ENCODE measurements at places on chromosomes 6 and 20.

DNA sequence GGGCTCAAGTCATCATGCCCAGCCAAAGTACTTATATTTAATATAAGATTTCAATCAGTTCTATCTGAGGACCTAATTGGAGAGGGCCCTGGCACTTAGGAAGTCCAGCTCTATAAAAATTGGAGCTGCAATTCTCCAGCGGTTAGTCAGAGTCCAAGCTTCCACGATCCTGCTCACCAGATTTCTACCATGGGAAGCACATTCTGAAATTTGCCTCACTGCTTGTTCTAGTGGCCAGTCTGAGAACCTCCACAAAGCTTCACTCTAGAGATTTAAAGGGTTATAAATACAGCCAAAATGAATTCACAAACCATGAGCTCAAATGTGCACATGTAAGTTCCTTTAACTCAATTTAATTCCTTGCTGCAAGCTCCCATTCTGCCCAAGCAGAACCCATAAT lies 33.5 kb downstream of the PNLDC1 start:
- DNase-seq: no peak

- no peak for DNase-seq
Observed at GRCh38 chr6:168452685-168453377, 11.8 kb downstream of the SMOC2 start.

DNA sequence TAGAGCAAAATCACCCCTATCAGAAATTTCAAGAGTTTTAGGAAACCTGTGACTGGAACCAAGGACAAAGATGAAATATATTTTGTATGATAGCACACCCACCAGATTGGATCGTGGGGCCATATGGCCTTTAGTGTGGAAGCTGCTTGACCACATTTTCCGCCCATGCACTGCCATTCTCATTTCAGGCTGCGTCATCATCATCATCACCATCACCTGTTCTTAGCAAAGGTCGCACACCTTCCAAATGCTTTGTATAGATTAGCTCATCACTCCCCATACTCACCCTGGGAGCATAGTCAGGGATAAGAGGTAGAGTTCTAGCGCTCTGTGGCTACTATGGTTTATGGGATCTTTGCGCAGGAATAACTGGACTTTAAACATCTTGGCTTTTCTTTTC lies 185.7 kb downstream of the MTHFD1L start:
- DNase-seq: no peak

DNA sequence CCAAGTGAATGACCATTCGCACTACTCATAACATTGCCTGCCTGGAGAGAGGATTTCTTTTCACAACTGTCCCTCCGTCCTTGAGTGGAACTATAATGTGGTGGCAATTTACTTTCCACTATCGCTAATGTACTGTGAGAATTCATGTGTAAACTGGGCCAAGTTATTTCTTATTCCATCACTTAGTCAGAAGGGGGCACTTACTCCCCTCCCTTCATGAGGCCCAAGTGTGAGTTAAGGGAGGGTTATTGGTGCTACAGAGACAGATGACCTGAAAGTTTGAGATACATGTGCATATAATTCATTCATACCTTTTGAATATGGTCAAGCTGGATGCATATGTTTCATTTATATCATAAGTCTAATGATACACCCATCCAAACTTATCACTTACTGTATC lies 65.2 kb upstream of the LOC128125822 start:
- no peak for DNase-seq

GRCh38 chr6:43878823-43879495 lies 108.9 kb downstream of the VEGFA start:
- DNase-seq: peak; percentile 24

GRCh38 chr6:154514481-154514880 lies 4.0 kb upstream of the CNKSR3 start:
- DNase-seq: no peak

GRCh38 chr6:8174571-8174970 lies 72.2 kb upstream of the EEF1E1 start:
- no peak for DNase-seq

DNA sequence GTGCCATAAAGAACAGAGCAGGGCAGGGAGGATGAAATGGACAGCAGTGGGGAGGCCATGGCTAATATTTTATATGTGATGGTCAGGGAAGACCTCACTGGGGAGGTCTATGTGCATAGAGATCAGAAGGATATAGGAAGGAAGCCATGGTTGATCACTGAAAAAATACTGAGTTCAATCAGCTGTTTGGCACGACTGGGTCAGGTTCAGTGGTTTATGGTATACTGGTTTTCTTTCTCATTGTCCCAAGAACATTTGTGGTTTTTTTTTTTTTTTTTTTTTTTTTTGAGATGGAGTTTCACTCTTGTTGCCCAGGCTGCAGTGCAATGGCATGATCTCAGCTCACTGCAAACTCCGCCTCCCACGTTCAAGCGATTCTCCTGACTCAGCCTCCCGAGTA lies 78.3 kb upstream of the TIAM2 start:
- no peak for DNase-seq

DNA sequence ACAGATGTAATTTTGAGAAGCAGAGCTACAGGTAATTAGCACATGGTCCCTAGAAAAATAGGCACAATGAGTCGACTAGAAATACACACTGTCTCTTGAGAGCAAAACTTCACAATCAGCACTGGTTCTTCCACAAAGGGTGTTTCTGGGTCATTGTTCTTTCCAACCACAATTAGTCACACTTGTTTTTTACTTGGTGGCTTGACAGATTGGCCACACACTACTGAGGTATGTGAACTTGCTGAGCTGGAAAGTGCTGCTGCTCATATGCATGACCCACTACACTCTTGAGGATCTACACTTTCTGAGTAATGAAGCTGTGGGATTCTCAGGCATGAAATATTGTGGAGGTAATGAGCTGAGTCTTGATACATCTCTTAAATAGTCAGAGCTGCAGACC lies 347.7 kb downstream of the BCKDHB start:
- DNase-seq: no peak

DNA sequence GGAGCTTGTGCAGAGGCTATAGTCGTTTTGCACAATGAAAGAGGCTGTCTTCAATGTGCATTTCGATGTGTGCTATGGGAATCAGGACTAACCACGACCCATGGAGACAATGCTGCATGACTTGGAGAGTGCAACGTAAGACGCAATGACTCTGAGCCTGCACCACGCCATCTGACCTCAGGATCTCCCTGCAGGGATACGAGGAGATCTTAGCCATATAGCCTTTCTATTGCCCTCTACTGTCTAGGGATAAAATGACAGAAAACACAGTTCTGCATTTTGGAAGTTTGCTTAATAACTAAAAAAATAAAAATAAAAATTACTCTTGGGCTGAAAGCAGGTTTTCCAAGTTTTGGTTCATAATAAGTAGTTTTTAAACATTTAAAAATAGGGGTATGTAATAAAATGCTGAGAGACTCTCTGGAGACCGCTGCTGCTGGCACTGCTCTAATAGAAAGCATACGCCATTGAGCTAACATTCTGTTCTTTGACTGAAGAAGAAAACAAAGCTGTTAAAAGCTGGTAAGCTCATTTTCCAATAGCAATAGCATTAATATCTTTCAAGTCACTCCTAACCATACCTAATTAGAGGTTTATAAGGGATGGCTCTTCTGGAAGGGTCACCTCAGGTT lies 87.2 kb downstream of the PDE7B start:
- DNase-seq: no peak

GRCh38 chr6:5274231-5274630 lies 12.9 kb downstream of the FARS2 start:
- no peak for DNase-seq

DNA sequence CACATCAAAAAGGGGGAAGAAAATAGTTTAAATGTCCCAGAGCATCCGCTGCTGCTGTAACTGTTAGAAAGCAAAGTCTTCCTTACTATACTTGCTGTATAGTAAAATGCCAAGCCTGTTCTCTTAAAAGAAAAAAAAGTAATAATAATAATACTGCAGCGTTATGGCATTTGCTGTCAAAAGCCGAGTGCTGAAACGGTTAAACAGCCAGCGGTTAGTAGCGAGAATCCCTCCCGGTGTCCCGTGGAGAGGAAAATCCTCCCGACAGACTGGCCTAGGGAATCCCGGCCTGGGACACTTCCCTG lies 19.5 kb upstream of the NFATC2 start:
- no peak for DNase-seq

DNA sequence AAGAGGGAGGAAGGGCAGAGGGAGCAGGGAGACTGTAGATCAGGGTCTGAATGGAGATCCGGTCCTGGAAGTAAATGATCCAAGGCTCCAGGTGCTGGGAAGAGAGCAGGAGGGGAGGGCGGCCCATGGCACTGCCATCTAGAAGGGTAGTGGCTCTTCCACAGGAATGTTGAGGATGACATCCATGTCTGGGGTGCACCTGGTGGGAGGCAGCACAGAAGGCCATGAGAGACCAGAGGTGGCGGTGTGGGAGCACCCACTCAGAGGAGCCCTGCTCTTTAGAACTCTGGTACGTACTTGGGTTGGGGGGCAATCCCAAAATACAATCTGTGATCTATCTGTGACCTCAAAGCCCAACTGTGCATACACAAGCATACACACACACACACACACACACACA lies 13.5 kb downstream of the DEFB132 start:
- no peak for DNase-seq

DNA sequence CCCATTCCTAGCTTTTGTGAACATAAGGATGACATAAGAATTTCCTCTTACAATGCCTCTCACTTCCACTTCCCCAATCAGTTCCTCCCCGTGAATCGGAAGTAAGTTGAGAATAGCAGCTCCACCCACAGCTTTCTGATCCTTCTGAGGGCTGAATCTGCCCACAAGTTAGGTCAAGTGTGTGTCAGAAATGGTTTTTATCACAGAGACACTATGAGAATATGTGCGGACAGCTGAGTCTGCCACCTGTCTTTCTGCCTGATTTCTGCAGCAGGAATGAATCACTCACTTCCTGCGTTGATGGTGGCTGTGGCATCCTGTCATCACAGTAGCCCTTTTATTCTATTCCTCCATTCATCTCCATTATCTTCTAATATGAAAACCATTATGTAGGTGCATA lies 70.2 kb downstream of the RIN2 start:
- DNase-seq: peak; percentile 47

GRCh38 chr6:53410508-53411258 lies 61.9 kb upstream of the ELOVL5 start:
- DNase-seq: no peak

DNA sequence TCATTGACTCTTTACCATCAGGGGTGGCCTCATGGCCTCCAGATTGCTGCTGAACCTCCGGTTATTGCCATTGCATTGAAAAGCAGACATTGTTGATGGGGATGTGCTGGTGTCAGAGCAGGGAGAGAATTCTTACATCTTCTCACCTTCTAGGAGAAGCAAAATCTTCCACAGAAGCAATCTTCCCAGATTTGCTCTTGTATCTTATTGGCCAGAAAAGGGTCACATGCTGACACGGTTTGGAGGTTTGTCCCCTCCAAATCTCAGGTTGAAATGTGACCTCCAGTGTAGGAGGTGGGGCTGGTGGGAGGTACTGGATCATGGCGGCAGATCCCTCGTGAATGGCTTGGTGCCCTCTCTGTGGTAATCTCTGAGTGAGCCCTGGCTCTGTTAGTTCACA lies 10.7 kb downstream of the TP53RK start:
- no peak for DNase-seq

DNA sequence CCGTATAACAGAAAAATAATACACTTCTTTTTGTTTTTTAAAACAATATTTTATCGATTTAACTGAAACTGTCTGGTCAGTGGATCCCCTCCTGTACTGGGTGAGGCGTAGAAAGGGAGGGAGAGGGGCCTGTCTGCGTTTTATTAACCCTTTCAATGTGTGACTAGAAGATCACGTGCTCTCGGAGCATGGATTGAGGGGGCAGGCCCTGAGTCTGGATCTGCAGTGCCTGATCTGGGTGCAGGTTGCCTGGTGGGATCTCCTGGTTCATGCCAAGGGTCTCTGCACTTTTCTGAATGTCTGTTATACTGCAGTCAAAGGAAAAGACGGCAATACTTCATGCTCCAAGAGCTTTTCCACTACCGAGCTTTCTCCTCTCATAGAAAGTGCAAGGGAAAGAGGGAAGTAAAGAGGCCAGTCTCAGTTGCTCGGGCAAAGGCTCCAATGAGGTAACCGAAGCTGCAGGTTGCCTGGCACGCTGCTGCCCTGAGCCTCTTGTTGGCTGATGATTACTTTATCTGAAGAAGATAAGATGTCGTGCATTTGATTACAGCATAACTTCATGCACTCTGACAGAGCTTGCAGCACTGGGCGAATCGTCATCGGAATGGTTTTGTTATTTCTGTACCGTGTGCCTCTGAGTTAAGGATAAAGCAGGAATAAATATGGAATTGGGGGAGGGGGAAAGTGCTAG lies 167.5 kb upstream of the PMEPA1 start:
- DNase-seq: no peak

GRCh38 chr20:34355427-34355826 lies 7.6 kb upstream of the ITCH start:
- DNase-seq: no peak

GRCh38 chr6:136553166-136553787 lies 3.1 kb upstream of the MAP7 start:
- no peak for DNase-seq

- no peak for DNase-seq
Observed at GRCh38 chr6:154060076-154060475, 21.0 kb downstream of the OPRM1 start.

GRCh38 chr6:43707269-43707668 lies 19.7 kb upstream of the MRPS18A start:
- DNase-seq: no peak

DNA sequence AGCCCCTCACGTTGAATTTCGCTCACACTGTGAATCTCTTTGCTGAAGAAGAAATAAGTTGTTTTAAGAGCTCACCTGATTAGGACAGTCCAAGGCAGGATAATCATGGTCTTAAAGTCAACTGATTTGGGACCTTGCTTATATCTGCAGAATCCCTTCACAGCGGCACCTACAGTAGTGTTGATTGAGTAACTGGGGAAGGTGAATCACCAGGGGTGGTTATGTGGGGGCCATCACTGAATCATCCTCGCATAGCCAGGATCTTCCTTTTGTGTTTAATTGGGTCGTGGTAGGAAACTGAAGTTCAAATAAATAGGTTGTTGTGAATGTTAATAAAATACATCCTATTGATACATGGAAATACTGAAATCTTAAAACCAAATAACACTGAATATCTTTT lies 20.2 kb upstream of the MICA start:
- no peak for DNase-seq

- DNase-seq: no peak
Observed at GRCh38 chr6:127547904-127548649, 28.9 kb upstream of the C6orf58 start.

GRCh38 chr6:111050261-111051023 lies 36.9 kb upstream of the SLC16A10 start:
- DNase-seq: no peak

- no peak for DNase-seq
Observed at GRCh38 chr6:71527886-71528285, 239.3 kb downstream of the OGFRL1 start.

- no peak for DNase-seq
Observed at GRCh38 chr20:39534846-39535245, 572.7 kb downstream of the DHX35 start.

GRCh38 chr6:111552958-111553357 lies 52.7 kb downstream of the TRAF3IP2 start:
- DNase-seq: peak; percentile 91

DNA sequence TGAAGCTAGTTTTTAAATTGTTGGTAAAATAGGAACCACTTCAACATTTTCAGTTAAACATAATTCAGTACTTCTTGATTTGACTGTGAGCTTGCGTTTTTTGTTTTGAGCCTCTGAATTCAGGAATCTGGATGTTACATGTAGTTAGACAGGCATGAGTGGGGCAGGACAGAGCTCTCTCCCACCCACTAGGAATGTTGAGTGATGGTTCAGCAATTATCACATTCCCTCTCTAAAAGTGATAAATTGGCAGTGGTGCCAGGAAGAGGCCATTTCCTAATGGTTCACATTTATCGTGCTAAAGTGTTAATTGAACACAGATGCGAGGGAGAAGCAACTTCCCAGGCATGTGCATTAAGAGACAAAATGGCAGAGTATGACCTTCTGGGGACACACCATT lies 465.5 kb upstream of the HTR1E start:
- no peak for DNase-seq

All from NCI-H345 (cell line).